ENCODE measurements at places on chromosomes 12 and 14.

DNA sequence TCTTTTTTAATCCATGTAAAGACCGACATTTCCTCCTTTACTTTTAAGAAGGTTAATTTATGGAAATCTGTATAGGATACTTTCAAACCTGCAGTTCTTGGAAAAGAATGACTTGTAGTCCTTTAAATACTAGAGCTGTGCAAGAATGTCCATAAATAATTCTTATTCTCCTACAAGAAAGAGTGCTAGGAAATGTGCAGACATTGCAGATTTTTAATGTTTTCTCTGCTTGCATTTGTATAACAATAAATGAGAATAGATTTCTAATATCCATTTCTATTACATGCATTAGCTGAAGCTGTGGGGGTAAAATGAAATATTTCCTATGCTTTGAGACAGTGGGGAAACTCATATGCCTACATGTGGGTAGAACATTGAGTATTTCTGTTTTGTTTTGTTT lies 607.2 kb upstream of the NOVA1 start:
- no peak for DNase-seq

GRCh38 chr12:121061831-121062230 lies 22.8 kb upstream of the OASL start:
- peak; percentile 45 for DNase-seq

DNA sequence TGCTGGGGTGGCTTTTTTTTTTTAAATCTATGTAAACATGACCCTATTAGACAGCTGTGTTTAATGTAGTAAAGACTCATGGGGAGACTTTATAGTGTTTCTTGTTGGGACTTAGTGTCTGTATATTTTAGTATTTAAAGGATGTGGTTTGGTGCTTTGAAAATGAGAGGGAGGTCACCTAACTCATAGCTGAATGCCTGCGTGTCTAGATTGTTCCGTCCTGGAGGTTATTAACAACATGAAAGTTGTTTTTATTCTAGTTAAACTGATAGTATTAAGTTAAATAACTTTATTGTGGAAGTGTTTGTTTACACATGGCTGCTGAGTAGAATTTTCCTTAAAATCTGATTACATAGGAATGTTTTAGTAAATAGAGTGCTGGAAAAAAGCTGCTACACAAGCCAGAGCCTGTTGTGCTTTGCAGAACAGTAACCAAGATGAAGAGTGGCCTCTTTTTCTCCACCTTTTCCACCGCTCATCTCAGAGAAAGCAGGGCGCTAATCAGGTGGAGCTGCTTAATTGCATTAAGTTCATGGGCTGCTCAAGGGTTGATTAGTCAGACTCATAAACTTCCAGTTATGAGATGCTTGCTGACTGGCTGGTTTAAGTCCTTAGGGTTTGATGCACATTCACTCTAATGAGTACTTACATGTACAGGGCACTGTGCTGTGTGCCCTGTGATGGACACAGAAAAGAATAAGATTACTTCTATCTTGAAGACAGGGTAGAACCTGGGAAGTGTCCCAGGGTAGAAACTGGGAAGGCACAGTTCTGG lies 62.7 kb downstream of the FBXO34 start:
- no peak for DNase-seq

DNA sequence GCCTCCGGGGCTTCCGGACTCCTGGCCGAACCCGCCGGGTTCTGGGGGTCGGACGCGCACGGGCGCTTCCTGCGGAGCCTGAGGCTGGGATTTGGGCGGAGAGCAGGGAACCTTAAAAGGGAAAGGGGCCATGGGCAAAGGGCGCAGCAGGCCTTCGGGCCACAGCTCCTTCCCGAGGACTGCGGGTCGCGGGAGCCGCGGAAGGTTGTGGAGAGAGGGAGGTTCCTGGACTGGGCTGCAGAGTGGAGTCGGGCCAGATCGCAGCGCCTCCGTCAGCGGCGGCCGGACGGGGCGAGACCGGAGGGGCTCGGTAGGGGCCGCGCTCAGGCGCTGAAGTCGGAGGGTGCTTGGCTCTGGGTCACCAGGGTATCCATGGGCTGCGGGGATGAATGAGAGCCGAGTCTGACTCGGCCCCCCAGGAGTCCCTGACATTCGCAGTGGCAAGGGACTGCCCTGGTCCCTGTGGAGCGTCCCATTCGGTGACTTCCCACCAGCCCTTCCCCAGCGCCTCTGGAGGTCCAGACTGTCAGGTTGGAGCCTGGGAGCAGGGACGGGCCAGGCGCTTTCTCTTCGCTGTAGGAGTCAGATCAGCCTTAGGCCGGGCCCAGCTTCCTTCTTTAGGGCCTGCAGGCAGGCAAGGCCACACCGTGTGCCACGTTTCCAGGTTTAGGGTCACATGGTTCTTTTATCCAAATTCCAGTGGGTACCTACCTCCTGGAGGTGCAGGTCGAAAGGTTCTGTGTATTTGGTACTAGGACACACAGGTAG lies 938 bp upstream of the SLC25A29 start:
- no peak for DNase-seq

DNA sequence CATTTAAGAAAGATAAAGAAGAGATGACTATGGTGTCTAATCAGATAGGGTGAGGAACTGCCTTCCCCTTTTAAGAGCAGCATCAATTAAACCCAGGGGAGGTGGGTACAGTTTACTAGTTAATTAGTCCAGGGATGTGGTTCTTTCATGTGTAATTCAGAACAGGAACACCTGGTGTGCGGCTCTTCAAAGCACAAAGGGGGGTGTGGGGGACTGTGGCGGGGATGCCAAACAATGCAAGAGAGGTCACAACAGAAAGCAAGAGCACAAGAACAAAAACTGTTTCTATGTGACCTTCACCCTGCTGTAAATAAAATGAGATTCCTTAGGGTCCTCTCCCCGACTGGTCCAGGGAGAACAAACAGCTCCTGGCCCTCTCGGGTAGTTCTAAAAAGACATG lies 183.9 kb upstream of the SOX5 start:
- DNase-seq, result no peak

GRCh38 chr14:91170504-91171121 lies 56.7 kb downstream of the DGLUCY start:
- DNase-seq, result peak; percentile 69

DNA sequence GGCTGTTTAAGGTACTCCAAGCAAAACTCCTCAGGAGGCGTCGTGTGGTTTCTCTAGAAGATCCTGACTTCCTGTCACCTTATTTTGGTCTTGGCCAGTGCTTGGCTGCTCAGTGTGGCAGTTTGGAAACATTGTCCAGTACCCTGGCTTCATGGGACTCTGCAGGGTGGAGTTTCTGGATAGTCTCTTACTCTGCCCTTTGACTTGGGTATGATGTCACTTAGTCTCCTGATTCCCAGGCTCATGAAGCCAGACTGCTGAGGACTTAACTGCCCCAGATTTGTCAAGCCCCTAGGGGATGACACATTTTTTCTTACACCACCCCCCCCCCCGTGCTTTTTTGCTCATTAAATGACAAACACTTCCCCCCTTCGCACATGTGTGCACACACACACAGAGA lies 82.7 kb downstream of the ADCK1 start:
- no peak for DNase-seq

- no peak for DNase-seq
These were observed 2.6 kb downstream of the KRAS start for GRCh38 chr12:25248137-25248536.

- no peak for DNase-seq
These were observed 3.3 kb downstream of the AKT1 start for GRCh38 chr14:104792101-104792884.

DNA sequence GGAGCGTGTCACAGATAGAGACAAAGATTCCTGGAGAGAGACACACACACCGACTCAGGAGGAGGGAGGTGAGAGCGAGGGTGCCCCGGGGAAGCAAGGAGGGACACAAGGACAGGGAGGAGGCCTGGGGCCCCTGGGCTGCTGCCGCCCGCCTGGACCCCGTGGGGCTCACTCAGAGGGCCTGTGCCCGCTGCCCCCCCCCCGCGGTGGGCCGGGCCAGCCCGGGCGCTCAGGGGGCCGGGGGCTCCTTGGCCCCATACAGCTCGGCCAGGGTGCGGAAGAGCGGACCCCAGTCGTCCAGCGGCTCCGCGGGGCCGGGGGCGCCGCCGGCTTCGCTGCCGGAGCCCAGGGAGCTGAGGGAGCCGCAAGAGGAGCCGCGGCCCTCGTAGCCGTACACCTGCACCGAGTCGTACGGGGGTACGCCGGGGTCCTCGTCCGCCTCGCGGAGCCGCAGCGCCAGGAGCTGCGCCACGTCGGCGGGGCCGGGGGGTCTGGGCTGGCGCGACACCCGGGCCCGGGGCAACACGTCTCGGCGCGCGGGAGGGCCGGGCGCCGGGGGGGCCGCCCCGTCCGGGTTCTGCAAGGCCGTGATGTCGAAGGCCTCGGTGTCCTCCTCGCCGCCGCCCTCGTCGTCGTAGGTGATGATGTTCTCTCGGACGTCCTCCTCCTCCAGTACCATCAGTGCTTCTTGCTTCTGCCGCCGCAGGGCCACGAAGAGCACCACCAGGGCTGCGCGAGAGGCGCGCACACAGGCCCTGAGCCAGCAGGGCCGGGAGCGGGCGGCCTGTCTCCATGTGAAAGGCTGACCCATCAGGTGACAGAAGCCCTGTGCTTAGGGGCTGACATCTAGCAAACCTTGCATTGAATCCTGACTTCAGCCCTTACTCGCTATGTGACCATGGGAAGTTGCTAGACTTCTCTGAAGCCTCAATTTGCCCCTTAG lies 6.0 kb downstream of the PSMB11 start:
- DNase-seq, result no peak

DNA sequence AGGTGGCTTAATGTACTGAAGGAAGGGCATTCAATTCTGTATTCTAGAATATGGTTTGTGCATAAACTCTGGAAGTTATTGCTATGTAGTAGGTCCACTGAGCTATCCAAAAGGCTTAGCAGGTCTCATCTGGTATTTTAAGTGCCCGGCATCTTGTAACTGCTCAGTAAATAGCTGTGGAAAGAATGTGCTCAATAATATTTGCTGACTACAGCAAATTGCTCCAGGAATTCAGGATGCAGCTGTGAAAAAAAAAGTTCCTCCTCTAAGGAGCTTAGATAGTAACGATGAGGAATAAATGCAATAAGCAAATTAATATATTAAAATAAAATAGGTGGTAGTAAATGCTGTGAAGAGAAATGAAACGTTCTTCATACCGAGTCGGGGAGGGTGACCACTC lies 857.1 kb downstream of the AACS start:
- DNase-seq, result no peak

DNA sequence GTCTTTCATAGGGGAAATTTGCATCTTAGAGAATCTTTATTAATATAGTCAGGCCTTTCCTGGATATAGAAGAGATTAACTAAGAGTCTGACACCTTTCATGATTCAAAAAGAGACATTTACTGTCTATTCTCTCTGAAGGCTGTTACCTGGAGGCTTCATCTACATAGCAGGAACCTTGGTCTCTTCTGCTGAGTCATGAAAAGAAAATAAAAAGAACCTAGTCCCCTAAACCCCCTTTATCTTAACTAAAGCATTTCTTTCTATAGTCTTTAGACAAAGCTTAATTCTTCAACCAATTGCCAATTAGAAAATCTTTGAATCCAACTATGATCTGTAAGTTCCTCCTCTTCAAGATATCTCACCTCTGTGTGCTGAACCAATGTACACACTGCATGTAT lies 33.1 kb downstream of the RPS29 start:
- no peak for DNase-seq

GRCh38 chr12:102551186-102551585 lies 70.8 kb upstream of the IGF1 start:
- no peak for DNase-seq

DNA sequence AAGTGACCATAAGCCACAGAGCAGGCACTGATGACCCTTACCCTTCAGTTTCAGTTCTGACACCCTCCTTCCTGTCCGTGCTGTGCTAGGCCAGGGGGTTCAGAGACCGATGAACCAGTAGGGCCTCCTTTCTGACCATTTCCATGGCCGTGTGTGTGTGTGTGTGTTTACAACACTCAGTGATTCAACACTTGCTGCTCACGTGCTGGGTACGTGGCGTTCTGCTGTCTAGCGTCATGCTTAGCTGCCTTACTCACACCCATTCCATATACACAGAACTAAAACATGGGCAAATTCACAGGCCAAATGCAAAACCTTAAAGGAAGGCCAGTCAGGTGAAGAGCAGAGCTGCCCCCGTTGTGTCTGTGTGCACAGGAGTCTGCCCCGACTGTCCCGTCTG lies 67.5 kb downstream of the DNAH10 start:
- no peak for DNase-seq

DNA sequence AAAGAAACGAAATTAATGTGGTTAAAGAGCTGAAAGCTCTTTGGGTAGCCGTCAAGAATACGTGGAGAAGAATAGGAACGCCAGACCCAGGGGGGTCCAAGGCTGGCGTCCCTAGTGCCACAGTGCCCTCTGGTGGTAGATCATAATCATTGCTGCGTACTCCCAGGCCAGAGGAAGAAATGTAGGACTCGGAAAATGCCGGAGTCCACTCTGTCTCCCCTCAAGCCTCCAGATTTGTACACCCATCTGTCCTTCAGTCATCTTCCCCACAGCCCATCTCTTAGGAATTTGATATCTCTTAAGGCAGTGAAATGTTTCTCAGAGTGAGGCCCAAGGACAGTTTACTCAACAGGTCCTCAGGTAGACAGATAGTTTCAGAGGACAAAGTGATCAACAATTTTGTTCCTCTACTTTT lies 25.4 kb upstream of the PLEKHG6 start:
- peak; percentile 82 for DNase-seq

DNA sequence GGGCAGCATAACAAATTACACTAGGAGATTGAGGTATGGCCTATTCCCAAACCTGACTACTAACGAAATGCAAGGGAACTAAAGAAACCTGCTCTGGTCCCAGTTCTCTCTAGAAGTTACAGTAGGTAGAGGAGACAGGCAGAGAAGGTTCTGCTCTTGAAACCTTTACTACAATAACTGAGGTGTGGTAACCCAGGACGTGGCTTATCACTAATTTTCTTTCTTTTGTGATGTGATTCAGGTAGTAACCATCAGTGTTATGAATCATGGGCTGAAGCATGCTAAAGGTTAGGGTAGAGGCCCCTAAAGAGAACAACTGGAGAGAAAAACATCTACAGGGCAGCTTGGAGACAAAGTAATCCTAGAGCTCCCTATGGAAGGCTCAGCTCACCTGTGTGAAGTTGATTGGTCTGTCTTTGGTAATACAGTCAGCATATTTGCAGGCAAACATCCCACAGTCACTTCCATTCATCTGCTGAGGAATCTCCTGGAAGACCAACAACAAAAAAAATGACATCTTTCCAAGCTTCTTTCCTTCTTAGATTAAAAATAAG lies 41.8 kb upstream of the COL2A1 start:
- DNase-seq, result no peak

DNA sequence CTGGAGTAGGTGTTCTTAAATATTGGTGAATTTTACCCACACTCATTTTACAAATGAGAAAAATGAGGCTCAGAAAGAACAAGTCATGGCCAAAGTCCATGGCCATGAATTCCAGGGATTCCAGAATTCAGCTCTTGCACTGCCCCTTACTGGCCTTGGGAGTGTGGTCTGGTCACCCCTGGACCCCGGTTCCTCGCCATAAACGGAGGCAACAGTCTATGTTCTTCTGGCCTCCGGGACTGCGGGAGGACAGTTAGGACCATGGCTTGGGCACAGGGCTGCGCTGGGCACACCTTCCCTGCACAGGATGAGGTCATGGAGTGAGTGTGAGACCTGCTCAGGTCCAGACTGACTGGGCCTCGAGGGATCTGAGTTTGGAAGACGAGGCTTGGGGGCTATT lies 6.9 kb downstream of the CCDC197 start:
- no peak for DNase-seq

GRCh38 chr12:4293966-4294505 lies 20.5 kb downstream of the CCND2 start:
- no peak for DNase-seq

- no peak for DNase-seq
These were observed 26.1 kb upstream of the ANP32D start for GRCh38 chr12:48446161-48446776.

- DNase-seq, result no peak
These were observed 145.5 kb downstream of the AKAP6 start for GRCh38 chr14:32474478-32475195.
